Activated CD4-positive, alpha-beta T cell treated with anti-CD3 and anti-CD28 coated beads, Interleukin-2, Interleukin-4, amounts not matched to agents 100 ng/mL and 50 ng/mL, durations not matched to agents 16 hours and 8 hours (primary cell): ENCODE measurements at places on chromosomes 7 and 10.

DNA sequence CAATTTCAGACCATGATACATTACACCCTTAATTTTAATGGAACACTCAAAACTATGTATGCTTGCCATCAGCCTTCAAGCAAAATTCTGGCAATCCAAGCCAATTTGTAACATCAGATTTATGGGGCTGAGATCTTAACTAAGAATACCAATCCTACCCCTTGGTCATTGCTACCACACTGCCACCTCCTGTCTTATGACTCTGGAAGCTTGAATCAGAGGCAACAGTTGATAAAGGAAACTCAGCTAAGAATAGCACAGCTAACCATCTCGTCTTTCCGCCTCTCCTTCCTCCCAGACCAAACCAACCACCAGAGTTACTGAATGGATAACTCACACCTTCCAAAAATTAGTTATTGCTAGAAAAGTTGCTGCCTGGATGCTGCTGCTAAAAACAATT is 7.4 kb downstream of the IGF2BP3 start:
- DNase-seq, result no peak

GRCh38 chr10:475709-476454 is 213.6 kb downstream of the DIP2C start:
- no peak for DNase-seq

- DNase-seq, result no peak
Observed at GRCh38 chr7:29377718-29378117, 183.1 kb downstream of the CHN2 start.

DNA sequence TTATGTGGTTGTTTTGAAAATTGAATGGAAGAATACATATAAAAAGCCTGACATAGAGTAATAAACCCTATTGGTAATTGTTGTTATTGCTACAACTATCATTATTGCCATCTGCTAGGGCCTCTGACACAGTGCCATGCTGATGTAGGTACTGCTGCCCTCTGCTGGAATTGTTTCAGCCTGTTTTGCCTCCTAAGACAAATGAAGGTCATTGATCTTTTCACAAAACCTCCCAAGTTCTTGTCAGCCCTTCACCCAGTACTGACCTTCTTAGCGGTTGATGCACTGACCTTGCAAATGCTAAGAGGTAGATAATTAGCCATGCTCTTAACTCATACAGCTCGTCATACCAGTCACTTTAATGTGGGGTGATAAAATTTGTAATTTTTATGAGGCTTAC is 975.2 kb downstream of the SORCS1 start:
- peak; percentile 10 for DNase-seq

DNA sequence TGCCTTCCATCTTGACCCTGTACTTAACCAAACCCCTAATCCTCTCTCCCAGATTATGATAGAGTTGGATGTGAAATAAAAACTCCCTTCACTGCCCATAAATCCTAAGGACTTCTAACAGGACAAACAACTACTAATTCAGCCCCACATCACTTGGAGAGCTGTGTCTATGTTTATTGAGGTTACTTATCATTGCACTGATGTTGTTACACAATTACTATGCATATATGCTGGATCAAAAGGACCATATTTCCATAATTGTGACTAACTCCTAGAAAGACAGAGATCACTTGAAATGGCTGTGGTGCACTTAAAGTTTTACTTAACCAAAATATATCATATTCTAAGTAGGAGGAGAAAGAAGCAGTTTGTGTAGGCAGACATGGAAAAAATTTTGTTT is 144.9 kb upstream of the AGK start:
- DNase-seq, result no peak

- DNase-seq, result no peak
Observed at GRCh38 chr7:111954474-111955381, 251.5 kb downstream of the DOCK4 start.

DNA sequence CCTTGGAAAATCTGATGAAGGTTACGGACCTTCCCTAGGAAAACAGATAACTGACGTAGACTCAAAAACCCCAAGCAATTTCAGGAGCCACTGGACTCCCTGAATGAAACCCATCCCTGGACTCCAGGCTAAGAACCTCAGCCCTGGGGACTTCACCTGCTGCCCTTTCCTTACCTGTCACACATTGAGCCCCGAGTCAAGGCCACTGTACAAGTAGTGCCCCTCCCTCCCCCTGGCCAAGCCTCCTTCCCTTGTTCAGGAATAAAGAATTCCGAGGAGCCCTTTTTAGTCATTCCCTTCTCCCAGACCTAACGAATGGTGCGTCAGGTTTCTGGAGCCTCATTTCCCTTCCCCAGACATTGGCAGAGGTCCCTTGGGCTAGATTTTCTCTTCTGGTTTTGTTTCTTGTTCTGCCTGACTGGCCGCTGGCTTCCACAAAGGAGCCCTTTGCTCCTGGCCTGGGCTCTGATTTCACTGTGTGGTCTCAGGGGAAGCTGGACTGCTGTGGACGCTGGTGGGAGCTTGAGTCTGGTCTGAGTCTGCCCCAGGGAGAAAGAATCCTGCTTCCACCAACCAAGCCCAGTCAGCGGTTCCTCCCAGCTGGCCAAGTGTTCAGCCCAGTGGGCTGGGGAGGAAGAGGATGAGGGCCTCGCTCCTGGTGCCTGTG is 31.7 kb downstream of the ZNF775 start:
- DNase-seq, result no peak

GRCh38 chr10:58740620-58741369 is 228.1 kb downstream of the BICC1 start:
- DNase-seq, result no peak

DNA sequence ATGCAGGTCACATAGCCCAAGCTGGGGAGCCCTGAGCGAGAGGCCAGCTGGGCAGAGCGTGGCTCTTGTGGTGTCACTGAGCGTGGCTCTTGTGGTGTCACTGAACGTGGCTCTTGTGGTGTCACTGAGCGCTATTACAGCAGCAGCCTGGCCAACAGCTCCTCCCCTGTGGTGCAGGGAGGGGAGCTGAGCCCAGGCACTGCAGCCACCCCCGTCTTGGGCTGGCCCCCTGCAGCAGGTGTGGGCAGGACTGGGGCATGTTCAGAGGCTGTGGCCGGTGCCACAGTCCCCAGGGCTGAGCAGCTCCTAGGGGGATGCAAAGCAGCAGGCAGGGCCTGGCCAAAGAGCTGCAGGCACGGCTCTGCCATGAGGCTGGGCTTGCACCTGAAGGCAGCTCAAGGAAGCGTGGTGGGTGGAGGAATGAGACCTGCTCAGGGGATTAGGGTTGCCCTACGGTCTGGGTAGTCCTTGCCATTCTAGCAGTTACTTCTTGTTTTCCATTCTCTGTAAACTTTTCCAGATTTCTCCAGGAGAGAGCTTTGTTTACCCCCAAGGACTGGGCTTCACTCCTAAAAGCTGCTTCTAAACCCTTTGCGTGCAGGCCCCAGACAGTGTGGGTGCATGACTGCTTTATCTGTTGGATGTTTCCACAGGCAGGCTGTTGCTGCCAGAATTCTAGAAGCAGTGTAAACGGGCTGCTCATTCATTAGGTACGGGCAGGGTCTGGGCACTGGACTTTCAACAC is 29.2 kb downstream of the ZNF783 start:
- DNase-seq, result no peak

DNA sequence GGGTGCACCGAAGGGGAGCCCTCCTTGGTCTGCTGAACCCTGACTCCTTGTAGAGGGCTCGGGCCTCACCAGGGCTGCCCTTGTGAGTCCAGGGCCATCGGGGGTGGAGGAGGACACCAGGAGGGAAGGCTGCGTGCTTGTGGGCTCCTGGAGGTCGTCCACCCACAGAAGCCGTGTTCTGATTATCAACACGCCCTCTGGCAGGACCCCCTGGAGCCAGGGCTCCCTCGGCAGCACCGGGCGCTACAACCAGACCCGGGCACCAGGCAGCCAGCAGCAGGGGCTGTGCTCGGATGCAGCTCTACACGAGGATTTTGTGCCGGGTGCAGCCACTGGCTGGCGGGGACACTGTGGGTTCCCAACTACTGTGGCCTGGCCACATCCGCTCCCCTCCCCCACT is 6.1 kb upstream of the ADGRA1 start:
- no peak for DNase-seq

DNA sequence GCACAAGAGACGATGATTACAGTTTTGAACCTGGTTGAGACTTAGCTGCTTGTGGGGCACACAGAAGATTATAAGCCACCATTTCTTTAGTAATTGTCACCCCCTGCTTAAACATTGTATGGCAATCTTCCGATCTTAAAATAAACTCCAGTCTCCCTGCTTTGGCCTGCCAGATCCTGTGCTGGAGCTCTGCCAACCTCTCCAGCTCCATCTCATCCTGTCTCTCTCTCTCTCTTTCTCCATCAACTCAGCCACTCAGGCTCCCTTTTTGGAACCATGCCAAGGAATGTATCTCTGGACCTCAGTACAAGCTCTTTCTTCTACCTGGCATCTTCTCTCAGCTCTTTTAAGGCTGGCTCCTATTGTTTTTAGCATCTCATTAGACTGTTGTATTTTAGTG is 1053.2 kb downstream of the REEP3 start:
- no peak for DNase-seq

- DNase-seq, result no peak
Observed at GRCh38 chr10:124892031-124892430, 49.9 kb upstream of the ZRANB1 start.

DNA sequence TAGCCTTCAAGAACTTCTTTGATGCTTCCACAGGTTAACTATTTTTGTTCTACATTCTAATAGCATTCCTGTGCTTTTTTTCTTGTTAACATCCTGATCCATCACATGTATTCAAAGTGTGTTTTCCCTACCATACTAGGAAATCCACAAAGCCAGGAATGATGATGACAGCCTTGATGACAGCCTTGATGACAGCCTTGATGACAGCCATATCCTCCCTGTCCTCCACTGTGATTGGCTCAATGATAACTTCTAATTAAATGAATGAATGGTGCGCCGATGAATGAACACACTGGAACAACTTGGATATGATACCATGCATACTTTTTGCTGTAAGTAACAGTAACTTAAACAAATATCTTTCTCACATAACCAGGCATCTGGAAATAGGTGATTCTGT is 8.3 kb upstream of the TACR2 start:
- no peak for DNase-seq

GRCh38 chr10:78544423-78545090 is 510.9 kb downstream of the RPS24 start:
- no peak for DNase-seq

DNA sequence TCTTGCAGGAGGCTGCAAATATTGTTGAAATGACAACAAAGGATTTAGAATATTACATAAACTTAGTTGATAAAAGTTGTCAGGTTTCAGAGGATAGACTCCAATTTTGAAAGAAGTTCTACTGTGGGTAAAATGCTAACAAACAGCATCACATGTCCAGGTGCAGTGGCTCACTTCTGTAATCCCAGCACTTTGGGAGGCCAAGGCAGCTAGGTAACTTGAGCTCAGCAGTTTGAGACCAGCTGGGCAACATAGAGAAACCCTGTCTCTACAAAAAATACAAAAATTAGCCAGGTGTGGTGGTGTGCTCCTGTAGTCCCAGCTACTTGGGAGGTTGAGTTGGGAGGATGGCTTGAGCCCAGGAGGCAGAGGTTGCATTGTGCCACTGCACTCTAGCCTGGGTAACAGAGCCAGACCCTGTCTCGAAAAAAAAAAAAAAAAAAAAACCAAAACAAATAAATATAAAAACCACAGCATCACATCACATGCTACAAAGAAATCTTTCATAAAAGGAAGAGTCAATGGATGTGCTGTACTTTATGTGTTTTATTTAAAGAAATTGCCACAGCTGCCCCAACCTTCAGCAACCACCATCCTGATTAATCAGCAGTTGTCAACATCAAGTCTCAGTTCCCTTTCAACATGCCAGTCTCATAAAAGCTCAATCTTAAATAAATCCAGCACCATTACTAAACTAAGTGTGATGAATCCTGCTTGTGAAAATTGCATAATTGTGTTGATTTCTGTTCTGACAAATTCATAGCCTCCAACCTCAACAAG is 83.2 kb upstream of the MBL2 start:
- no peak for DNase-seq

DNA sequence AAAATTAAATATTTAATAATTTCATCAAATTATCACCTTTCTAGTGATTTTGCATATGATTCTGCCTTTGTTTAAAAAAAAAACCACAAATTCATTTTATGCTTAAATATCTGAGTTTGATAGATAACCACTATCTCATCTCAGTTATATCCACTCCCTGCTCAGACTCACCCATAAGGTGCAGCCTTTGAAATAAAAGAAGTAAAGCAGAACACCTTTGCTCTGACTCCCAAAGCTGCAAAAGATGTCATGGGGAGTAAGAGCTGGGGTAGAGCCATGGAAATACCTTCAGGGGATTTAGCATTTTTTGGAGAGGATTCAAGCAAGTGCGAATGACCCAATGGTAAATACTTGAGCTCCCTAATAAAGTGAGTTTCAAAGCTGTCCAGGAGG is 15.1 kb upstream of the CYP3A5 start:
- no peak for DNase-seq

DNA sequence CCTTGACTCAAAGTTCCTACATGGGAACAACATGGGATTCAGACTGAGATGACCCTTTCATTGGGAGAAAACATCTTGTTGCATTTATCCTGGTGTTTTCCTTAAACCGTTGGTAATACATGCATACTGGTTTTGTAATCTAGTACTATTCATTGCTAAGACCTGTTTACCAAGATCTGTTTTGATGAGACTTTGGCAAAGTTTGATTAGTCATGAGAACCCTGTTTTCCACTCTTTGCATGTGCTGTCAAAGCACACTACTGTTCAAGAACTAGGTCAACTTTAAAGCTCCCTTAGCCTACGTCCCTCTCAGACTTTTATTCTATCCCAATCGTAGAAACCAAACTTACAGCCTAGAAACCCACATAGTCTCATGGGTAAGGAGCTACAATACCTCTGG is 650.9 kb downstream of the GATA3 start:
- no peak for DNase-seq

DNA sequence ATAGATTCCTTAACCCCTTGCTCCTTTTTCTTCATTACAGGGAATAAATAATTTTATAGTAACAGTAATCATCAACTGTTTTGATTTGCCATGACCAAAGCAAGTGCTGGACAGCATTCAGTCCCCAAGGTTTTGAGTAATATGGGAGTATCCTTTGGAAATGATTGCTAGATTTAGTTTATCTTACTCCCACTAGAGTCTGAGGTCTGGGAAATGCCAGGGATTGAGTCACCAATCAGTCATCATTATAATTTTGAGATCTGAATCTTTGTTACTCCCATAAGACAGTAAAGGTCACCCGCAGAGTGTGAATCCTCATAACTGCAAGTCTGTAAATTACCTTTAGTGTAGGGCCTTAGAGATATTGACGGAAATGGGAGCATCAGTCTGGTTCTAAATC is 133.7 kb upstream of the SEMA3E start:
- no peak for DNase-seq

DNA sequence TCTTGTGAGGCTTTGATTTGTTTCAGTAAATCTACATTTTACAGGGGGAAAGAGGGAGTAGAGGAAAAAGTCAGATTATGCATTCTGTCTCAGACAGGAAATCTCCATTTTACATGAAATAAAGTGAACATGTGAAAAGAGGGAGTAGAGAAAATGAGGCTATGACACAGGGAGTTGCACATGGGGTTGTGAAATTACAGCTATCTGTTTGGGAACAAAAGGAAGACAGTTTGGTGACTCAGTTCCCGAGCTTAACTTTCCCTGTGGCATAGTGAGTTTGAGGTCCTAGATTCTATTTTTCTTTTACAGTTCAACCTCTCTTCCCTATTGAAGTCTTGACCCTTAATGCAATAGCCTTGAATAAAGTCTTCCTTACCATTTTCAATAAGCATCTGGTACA is 63.2 kb upstream of the AGR3 start:
- DNase-seq, result no peak

- DNase-seq, result no peak
Observed at GRCh38 chr7:140222814-140223213, 46.0 kb upstream of the KDM7A start.
